GM23248 (cell line): ENCODE measurements at places on chromosomes 11 and 22. TPM values are rescaled to one million over a fixed set of nuclear protein-coding genes. Genes with fewer than 3 reads are reported as not detected.

- no peak for DNase-seq
Measured at GRCh38 chr11:41377709-41378394, 81.6 kb downstream of the LRRC4C start.

DNA sequence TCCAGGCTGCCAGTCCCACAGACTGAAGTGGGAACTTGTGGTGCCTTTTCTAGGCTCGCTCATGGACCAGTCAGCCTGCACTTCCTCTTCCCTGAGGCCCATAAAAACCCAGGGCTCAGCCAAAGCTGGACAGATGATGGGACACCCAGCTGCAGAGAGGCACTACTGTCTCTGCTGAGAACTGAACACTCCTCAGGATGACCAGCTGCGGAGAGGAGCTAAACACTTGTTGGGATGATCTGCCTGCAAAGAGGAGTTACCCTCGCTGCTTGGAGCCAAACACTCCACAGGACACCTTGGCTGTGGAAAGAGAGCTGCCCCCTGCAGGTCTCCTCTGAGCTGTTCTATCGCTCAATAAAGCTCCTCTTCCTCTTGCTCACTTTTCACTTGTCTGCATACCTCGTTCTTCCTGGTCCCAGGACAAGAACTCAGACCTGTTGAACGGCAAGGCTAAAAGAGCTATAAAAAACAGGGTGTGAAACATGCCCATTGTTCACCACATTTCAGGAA lies 465.5 kb downstream of the GUCY1A2 start:
- no peak for DNase-seq

DNA sequence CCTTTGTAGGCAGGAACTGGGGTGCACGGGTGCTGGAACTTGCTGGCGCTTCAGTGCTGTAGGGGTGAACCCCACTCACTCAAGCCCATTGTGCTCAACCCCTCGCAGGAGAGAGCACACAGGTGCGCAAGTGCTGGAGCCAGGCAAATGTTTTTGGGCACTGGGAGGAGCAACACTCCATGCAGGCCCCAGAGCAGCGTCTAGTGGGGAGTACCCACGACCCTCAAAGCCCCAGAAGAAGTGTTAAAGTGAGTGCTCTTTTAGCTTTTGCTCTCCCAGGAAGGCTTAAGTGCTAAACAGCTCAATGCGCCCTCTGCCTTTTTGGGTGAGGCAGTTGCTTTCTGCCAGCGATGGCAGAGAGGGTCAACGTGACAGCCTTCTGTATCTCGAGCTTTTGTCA lies 282.2 kb upstream of the ARHGAP42 start:
- no peak for DNase-seq

GRCh38 chr11:124535552-124536232 lies 7.8 kb downstream of the OR8B12 start:
- no peak for DNase-seq

DNA sequence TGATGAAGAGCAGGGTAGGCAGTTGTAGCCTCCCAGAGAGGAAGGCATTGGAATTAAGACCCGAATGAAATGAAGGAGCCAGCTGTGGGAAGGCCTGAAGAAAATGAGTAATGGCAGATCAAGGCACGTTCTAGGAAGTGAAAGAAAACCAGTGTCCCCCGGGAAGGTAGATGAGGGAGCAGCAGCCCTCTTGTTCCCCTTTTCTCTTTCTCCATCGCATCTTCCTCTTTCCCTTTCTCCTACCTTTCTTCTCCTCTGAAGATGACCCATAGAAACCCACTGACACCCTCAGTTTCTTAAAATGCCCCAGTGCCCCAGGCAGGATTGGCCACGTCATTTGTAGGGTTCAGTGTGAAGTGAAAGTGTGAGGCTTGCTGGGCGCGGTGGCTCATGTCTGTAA lies 172.6 kb upstream of the SEZ6L start:
- no peak for DNase-seq

USP2 gene
- total RNA-seq, result not detected in 2 replicates

PATE2 gene
- total RNA-seq, result not detected in 2 replicates
